ENCODE measurements at places on chromosomes 4 and X.

- DNase-seq: no peak
These were observed 25.6 kb downstream of the SPRY1 start for GRCh38 chr4:123421937-123422781.

- DNase-seq: no peak
These were observed 428.8 kb downstream of the PCDH7 start for GRCh38 chr4:31148990-31149389.

GRCh38 chrX:109537324-109537665 is 651 bp downstream of the NXT2 start:
- DNase-seq: no peak

DNA sequence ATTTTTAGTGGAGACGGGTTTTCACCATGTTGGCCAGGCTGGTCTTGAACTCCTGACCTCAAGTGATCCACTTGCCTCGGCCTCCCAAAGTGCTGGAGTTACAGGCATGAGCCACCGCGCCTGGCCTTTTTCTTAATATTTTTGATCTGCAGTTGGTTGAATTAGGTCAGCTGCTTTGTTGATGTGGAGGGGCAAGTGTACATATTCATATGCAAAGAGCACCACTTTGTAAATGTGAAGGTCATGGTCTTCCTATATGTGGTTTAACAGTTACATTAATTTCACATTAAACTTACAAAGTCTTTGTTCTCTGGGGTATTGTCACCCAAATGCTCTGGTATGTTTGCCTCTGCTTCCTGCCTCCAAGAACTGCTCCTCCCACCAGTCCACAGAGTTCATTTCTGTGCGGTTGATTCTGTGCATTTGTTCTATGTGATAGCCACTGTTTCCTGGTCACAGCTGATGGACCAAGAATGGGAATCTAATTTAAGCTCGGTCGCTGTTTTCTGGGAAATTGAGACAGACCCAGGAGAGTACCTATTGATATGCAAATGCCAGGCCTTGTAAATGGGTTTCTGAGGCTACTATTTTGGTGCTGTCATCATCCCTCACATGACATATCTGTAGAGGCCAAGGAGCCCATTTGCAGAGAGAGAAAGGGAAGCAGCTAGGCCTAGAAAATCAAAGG is 26.9 kb upstream of the HPSE start:
- peak; percentile 52 for DNase-seq

GRCh38 chrX:40153345-40154249 is 55.8 kb upstream of the BCOR start:
- DNase-seq: peak; percentile 83

- peak; percentile 88 for DNase-seq
These were observed 118.7 kb upstream of the AP1S2 start for GRCh38 chrX:15973299-15973698.

GRCh38 chr4:186627226-186627865 is 72.0 kb upstream of the MTNR1A start:
- peak; percentile 58 for DNase-seq

GRCh38 chr4:4670869-4671268 is 129.0 kb upstream of the STX18 start:
- DNase-seq: peak; percentile 64

Data from endodermal cell (in vitro differentiated cells).